ENCODE measurements at places on chromosomes 5 and 9.

DNA sequence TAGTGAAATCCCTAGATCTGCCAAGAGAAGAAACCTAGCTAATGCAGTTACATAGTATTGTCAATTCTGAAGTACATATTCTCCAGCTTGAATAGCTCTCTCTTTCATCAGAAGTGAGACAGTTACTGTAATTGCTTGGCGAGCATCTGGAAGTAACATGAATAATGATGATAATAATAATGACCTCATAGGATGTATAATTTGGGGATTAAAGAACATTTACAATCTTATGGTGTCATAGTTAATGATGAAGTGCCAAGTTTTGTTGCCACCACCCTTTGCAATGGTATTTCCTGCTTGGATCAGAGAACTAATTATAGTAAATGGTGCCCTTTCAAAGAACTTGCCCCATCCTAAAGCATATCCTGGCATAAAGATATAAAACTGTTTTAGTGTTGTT, 201.4 kb downstream of the ADAMTSL1 start:
- no peak for DNase-seq

DNA sequence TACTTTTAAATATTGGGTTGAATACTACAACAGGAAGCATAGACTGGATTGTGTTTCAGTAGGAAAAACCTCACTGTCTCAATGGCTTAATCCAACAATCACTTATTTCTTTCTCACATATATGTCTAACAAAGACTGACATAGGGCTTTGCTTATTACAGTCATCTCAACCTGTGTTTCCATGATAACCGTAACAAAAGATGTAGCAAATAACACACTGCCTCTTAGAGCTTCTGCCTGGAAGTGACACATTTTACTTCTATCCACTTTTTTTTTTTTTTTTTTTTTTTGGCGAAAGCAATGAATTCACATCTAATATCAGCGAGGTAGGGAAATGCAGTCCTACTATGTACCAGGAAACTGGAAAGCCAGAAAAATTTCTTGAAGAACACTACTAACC, 204.9 kb upstream of the CDKN2B start:
- peak; percentile 66 for DNase-seq

DNA sequence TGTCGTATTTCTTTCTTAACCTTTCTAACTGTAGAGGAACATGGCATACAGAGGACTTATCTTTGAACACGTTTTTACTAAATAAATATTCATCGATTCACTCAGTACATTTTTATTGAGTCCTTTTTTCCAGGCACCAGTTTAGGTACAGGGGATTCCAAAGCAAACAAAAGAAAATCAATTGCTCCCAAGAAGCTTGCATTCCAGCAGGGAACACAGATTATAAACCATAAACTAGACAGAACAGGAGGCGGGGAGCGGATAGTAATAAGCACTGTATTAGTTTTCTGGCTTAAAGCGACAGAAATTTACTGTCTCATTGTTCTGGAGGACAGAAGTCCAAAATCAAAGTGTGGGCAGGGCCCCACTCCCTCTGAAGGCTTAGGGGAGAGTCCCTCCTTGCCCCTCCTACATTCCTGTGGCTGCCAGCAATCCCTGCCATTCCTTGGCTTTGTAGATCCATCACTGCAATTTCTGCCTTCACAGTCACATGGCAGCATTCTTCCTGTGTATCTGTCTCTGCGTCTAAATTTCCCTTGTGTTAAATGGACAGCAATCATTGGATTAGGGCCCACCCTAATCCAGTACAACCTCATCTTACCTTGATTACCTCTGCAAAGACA, 115.5 kb downstream of the COL23A1 start:
- DNase-seq: no peak

DNA sequence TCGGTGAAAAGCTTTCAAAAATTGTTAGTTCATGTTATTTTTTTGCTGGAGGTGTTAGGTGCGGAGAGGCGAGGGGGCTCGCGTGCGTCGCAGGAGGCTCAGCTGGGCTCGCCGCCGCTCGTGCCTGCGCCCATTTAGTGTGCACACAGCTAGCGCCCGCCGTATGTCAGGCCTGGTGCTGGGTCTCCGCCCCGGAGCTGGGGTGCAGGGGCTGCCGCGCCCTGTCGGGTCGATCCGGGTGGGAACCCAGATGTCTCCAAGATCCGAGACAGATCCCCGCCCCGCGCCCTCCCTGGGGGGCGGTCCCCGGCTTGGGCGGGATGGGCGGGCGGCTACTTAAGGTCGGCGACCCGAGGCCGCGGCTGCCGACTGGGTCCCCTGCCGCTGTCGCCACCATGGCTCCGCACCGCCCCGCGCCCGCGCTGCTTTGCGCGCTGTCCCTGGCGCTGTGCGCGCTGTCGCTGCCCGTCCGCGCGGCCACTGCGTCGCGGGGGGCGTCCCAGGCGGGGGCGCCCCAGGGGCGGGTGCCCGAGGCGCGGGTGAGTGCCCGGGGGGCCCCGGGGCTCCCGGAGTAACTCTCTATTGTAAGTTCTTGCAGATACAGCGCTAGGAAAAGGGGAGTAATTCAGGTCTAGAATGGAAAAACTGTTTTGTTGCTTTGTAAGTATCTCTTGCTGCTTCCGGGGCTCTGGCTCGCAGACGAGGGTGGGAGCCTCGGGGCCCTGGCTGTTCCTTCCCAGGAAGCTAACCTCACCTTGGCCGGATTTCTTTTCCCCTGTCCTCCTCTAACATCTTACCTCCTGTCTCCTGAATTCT, 31.7 kb downstream of the GSN start:
- DNase-seq: no peak

- DNase-seq: no peak
Measured at GRCh38 chr5:152884006-152884405, 478.9 kb upstream of the NMUR2 start.

DNA sequence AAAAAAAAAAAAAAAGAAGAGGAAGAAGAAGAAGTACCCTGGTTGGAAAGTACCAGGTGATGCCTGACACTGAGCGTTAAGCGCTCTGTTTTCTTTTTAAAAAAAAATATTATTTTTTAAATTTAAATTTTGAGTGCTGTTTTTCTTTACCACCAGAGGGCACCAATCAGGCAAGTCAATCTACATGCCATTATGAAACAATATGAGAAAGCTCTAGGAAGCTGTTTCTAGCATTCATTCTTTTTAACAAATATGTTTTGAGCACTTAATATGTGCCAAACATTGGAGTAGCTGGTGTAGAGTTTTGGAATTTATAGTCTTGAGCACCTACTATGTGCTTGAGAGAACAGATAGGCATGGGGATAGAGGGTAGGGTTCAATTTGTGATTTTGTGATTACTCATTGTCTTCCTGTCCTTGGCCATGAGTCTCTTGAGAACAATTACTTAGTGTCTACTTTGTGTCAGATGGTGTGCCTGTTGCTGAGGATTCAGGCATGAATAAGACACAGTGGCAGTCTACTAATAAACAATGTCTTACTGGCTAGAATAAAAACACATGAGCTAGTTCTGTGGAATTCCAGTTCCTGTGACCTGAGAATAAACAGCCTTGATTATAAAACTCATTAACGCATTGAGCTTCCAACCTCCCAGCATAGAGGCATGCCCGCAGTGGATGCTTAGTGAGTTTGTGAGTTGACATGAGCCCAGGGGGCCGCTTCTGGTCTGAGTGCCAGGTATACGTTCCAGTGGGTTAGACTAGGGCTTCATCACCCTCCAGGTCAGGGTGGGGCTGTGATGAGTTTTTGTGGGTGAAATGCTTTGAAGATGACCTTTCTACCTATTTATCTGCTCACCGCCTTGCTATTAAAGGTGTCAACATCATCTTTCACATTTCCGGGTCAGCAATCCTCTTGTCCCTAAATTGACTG, 3.0 kb upstream of the UBE2R2 start:
- DNase-seq: peak; percentile 92
